Cerebellum (tissue), 4 donors: ENCODE measurements at places on chromosomes 11 and 22. TPM values are rescaled to one million over a fixed set of nuclear protein-coding genes. Genes with fewer than 3 reads are reported as not detected.

DNA sequence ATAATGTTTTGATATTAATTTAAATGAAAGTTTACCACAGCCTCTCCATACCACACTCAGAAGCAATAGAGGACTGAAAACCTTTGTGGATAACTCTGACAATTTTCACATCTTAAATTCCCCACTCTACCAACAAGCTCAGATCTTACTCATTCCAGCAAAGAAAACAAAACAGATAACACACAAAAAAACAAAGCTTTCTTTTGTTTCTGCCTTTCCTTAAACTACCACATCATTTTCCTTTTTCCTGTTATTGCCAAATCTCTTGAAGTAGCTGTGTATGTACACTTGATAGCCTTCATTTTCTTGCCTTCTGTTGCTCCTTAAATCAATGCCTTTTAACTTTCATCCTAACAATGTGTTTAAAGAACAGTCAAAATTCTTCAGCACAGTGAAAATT, 484.9 kb downstream of the NTM start:
- no peak for DNase-seq

GRCh38 chr11:64391839-64392238, 32.9 kb downstream of the RPS6KA4 start:
- peak; percentile 48 for DNase-seq

DNA sequence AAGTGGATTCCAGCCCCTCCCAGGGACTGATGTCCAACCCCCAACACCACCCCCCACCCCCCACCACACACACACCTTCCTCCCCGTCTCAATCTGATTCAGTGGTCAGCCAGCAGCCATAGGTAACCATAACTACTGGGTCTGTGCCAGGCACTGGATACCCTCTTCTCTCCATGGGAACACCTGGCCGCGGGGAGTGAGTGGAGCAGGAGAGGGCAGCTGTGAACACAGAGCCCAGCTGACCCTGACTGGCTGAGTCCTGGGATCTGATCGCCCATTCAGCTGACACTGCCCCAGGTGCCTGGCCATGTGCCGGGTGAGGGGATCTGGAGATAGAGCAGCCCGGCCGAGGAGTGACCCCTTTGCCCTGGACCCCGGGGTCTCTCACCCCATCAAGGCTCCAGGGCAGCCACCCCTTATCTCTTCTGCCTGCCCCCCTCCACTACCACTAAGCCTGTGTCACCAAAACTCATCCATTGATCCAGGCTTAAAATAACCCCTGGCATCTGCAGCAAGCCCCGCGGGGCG, 2.6 kb upstream of the SHISA8 start:
- no peak for DNase-seq

Gene RANGAP1
- total RNA-seq: 27.9 TPM

Gene PHF21B
- 21.9 TPM for total RNA-seq

Gene HORMAD2
- 0.27 TPM for total RNA-seq

Gene TTC36
- total RNA-seq: 1.5 TPM

Gene CCDC87
- 0.82 TPM for total RNA-seq

Gene GGTLC3
- total RNA-seq: not detected
